HS-27A (cell line): ENCODE measurements at places on chromosomes 6 and 20.

- no peak for DNase-seq
Measured at GRCh38 chr20:50153153-50153499, 397 bp downstream of the PEDS1 start.

GRCh38 chr6:46134216-46134615 lies 4.4 kb downstream of the ENPP4 start:
- no peak for DNase-seq

DNA sequence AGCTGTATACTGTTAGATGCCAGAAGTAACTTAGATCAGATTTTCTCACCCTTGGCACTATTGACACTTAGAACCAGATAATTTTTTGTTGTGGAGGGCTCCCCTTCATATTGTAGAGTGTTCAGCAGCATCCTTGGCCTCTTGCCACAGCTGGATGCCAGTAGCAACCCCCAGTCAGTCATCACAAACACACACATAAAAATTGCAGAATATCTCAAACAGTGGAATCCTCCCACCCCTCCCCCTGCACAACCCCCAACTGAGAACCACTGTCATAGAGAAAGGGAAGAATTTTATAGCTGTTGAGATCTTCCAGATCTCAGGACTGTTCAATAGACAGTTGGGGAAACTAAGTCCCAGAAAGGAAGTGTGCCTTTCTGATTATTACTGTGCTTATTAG lies 81.2 kb upstream of the VSTM2L start:
- DNase-seq, result no peak

GRCh38 chr6:1605004-1605892 lies 4.5 kb upstream of the FOXC1 start:
- DNase-seq, result no peak

DNA sequence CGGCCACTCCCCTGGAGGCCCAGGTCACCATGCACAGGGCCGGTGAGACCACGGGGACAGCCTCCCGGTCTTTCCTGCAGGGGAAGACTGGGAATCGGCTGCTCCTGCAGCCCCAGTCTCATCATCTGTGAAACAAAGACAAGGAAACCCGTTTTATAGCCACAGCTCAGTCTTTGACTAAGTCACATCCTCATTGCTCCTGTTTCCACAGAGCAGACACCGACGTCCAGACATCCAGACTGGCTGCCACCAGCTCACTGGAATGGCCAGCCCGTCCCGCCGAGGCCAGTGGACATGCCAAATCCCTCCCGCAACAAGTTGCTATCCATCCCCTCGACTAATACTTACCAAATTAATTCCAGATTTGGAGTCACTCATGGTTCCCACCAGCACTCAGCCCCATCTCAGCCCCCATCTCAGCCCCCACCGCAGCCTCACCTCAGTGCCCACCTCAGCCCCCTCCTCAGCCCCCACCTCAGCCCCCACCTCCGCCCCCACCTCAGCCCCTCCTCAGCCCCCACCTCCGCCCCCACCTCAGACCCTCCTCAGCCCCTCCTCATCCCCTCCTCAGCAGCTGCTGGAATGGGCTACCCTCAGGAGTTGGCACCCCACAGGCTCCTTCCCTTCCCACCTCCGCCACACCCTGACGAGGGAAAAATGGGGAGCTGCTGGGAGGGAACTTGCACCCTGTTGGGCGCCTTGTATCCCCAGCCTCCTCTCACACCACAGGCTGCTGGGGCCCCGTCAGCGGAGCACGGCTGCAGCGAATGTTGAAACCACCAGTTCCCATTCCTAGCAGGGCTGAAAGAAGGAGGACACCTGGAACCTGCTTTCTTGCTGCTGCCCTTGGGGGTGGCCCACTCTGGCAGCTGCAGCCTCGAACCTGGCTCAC lies 48.7 kb downstream of the YTHDF1 start:
- no peak for DNase-seq

DNA sequence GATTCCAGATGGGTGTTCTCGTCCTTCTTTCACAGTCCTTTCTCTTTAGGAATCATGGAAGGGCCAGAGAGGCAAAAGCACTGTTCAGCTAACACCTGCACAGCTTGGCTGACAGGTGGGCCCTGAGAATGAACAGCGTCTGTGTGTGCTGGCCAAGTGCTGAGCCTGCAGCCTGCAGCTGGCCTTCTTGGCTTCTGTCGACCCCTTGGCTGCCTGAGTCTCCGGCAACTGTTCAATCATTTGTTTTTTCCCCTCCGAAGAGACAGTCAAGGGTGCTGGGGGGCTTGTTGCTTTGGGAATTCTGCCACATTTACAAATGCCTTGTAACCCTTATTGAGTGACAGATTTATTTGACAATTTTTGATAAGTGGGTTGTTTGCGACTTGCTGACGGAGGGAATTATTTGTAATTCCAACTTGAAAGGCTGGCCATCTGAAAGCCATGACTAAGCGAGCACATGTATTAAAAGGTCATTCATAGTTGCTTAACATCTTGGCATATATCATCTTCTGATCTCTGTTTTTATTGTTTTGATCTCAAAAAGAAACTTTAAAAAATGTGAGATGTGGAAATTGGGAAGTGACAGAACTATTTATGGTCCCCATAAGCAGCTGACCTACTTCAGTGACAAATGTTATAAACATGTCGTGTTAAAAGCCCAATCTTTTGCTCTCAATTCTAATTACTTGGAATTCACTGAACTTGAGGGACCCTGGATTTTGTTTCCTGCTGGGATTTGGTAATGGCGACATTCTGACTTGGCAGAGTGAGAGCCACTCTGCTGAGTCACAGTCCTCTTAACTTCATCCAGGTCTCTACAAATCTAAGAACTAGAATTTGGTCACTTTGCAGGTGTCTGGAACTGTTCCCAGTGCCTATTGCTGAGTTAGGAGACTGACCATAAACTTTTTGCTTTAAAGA lies 41.9 kb upstream of the FERMT1 start:
- no peak for DNase-seq

GRCh38 chr20:62885046-62885895 lies 23.6 kb upstream of the TCFL5 start:
- DNase-seq, result no peak

DNA sequence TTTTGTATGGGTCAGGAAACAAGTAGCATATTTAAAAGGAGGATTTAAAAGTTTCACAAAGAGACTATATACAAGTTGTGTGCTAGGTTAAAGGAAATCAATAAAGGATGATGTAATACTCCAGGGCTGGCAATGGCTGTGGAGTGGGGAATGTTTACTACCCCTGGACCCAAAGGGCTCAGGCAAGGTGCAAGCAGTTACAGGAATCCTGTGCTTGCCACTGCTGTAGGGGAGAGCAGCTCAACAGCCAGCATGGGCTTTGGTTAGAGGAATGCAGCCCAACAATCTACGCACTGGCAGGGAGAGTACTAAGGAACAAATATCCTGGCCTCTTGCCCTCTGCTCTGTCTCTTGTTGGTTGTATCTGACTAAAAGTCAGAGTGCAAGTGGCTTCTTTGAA lies 1642.2 kb downstream of the KHDRBS2 start:
- no peak for DNase-seq

DNA sequence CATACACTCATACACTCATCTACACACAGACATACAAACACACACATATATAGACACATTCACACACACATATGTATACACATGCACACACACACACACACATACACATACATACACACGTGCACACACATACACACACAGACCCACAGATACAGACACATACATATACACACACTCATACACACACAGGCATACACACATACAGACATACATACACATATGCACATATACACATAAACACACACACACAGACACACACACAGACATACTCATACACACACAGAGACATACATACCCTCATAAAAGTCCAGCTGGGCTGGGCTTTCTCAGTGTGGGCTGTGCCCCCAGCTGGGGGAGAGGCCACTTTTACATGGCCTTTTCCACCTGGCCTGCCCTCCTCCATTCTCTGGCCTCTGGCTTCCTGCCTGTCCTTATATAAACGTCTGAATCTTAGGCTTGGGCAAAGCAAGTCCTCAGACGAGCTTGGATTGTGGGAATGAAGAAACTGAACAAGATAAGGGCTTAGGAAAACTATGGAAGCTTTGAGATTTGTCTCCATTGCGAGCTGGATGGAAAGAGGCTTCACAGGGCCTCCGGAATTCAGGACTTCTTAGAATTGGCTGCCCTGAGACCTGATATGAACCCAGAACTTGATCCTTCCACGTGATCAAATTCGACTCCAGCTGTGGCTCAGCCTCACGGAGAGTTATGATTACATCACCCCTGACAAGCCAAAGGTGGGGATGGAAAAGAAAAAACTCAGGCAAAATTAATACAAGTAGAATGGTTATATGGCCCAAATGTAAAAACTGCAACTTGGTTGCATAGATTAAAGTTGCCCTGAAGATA lies 22.5 kb upstream of the CST3 start:
- DNase-seq, result no peak

GRCh38 chr6:5305968-5306626 lies 44.8 kb downstream of the FARS2 start:
- DNase-seq, result no peak

DNA sequence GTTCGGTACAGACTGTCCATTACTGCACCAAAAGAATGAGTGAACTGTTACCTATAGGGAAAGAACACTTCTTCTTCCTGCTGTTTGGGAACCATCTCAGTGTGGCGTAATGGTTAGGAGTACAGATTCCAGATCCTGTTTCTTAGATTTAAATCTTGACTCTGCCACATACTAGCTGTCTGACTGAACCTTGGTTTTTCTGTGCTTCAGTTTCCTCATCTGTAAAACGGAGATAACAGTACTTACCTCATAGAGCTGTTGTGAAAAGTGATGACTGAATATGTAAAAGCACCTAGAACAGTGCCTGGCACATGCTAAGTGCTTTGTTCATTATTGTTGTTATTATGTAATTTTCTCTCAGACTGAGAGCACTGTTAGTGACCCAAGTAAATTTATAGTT lies 39.8 kb downstream of the STX11 start:
- no peak for DNase-seq

- no peak for DNase-seq
Measured at GRCh38 chr6:32459781-32460424, 20.2 kb downstream of the HLA-DRA start.

DNA sequence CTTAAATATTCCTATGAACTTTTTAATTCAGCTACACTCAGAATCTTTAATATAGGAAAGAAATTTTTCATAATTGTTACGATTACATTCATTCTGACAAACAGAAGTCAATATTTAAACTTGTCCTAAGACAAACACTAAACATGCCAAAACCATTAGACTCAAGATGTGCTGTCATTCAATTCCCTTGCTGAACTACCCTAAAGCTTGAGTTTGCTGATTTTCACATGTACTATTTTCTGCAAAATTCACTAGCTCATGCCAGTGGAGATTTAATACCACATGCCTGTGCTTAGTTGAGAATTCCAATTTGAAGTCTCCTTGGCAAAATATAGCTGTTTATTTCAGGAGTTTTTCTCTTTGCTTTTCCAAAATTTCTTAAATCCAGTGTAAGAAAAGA lies 448.0 kb downstream of the COL12A1 start:
- DNase-seq, result no peak

- DNase-seq, result no peak
Measured at GRCh38 chr20:51800872-51801121, 1.5 kb downstream of the SALL4 start.

GRCh38 chr6:113901482-113901881 lies 44.3 kb downstream of the MARCKS start:
- DNase-seq, result no peak

DNA sequence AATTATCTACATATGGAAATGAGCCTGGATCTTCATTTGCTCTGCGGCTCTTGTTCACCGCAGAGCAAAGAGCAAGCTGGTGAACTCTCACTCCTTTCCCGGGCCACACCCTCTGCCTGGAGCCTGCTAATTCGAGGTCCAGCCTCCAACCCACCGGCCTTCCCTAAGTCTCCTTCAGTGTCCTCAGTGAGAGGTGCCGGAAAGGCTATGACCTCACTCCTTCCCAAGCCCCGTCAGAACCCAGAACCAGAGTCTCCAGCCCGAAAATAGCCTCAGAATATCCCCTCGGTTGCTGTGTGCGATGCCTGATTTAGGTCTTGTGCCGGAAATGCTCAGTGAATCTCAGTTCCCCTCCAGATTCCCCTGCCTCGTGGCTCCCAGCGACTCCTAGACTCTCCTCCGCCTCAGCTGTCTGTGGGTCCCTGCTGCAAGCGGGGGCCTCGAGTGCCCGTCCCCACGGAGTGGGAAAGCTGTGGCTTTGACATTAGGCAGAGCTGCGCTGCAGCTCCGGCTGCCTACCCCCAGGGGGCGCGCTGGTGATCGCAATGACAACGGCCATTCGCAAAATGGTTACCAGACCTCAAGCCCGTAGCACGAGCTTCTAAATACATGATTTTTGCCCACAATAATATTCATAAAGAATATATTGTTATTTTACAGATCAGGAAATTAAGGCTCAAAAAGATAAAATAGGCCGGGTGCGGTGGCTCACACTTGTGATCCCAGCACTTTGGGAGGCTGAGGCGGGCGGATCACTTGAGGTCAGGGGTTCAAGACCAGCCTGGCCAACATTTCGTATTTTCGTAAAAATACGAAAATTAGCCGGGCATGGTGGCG lies 4.1 kb upstream of the BNIP5 start:
- no peak for DNase-seq

- DNase-seq, result no peak
Measured at GRCh38 chr6:169530752-169531123, 171.1 kb downstream of the WDR27 start.

DNA sequence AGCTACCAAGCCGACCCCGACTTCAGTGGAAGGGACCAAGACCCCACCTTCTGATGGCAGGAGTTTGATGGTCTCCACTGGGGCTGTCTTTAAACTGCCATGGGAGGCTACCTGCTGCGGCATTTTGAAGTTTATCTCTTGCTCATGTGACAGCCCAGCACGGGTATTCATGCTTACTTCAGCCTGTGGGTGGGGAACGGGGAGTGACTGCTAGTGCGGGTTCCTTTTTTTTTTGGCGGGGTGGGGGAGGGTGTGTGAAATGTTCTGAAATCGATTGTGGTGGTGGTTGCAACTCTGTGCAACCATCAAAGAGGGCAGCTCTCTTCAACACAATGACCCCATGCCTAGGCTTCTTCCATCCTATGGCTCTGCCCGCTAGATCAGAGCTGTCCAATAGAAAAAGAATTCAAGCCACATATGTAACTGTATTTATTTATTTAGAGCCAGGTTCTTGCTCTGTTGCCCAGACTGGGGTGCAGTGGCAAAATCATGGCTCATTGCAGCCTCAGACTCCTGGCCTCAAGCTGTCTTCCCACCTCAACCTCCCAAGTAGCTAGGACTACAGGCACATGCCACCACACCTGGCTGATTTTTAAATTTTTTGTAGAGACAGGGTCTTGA lies 53.7 kb downstream of the PPP1R16B start:
- no peak for DNase-seq

DNA sequence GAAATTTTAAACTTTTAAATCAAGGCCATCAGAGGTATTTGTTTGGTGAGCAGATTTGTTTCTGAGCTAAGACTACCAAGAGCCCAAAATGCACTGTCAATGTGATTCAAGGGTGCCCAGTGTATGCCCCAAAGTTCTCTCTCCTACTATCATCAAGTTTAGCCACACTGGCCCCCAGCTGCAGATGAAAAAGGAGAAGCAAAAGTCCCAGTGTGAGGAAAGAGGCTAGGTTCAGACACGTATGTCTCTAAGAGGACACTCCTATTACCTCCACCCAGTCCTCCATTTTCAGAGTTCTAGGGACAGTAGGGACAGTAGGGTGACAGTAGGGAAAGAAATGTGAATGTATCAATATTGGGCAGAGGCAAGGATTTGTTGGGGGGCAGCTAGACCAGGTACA lies 230.8 kb downstream of the CD83 start:
- no peak for DNase-seq
